ENCODE measurements at places on chromosomes 16 and 17.

GRCh38 chr16:89564476-89565255, 4.2 kb downstream of the RPL13 start:
- DNase-seq: no peak

- DNase-seq: no peak
These were observed 186.0 kb upstream of the ZFHX3 start for GRCh38 chr16:73233846-73234424.

DNA sequence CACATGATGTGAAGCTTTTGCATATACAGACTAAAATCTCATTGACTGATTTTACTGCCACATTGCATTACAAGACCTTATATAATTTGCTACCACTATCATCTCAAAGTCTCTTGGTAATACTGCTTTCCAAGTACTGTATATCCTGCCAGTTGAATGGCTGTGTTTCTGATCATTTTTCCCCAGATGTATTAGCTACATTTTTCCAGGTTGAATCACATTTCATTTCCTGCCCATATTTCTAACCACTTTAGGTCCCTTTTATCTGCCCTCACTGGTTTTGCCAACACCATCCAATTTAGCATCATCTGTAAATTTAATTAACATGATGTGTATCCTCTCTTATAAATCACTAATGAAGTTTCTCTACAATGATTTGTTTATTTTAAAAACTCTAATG, 365.7 kb upstream of the PMFBP1 start:
- no peak for DNase-seq

GRCh38 chr17:6668727-6669425, 17.3 kb downstream of the C17orf100 start:
- no peak for DNase-seq

GRCh38 chr17:36092230-36092629, 2.3 kb upstream of the CCL3 start:
- DNase-seq: peak; percentile 59

All from CD4-positive, alpha-beta T cell treated with Interferon alpha-2 for 1 hour (primary cell).